ENCODE measurements at places on chromosomes 5 and 9. TPM values are rescaled to one million over a fixed set of nuclear protein-coding genes. Genes with fewer than 3 reads are reported as not detected.

DNA sequence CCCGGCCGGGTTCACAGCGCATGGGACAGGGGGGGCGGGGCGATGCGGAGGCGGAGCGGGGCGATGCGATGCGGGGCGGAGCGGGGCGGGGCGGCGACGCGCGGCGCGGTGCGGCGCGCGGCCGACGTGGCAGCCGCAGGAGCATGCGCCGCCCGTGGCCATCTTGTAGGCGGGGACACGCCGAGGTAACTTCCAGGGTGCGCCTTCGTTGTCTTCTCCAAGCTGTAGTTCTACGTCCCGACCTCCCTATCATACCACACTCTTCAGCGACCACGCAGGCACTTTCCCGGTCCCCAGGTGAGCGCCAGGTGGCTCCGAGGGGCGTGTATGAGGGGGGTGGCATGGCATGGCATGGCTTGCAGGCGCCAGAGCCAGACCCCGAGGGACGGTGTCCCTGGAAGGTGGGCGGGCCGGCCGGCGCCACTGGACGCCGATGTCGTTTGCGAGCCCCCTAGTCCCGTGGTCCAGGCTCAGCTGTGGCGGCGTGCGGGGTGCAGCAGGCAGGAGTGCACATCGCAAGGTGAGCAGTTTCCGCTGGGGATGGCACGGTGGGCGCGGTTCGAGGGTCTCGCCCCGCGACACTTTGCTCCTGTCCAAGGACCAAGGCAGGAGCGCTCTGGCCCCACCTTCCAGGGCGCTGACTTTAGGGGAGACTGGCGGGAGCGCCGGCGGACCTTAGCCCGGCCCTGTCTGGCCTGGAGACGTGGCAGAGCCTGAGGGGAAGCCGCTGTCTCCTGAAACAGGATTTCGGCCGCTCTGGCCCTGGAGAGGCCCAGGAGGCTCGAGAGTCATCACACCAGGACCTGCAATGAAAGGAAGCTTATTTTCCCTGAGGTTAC, at the start of gene PRRC1:
Gene PRRC1, plus strand, starts transcription at position 161 of the 839 bp plus-strand sequence. CDS start 5,840 bp downstream, outside the sequence.
- DNase-seq: peak; percentile 46

DNA sequence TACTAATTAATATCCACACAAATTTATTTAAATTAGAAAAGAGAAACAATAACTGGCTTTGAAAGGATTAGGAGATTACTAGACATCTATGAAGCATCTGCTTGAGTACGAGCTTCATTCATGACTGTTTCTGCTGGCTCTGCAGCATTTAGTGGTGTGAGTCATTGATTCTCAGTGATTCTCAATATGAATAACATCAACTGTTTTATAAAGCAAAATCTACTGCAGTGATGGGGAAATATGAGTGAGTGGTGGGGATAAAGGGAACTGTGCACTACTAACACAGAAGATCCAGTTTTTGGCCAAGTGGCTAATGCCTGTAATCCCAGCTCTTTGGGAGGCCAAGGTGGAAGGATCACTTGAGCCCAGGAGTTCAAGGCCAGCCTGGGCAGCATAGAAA, 8.4 kb downstream of the FNBP1 start:
- DNase-seq: no peak

DNA sequence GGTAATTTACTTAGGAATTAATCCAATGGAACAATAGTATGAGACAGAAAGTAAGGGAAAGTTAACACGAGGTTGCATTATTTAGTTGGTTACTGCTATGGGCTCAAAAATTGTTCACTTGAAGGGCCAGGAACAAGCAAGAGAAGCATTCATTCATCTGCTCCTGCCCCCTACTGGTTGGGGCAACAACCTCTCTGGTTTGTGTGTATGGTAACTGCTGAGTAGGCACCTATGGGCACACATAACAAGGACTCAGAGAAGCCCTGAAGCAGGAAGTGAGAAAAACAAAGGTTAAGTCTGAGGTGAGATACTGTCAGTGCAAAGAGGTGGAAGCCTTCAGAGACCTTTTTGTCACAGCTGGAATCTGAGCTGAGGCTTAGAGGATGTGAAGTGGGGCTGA, 34.4 kb upstream of the RANBP6 start:
- no peak for DNase-seq

DNA sequence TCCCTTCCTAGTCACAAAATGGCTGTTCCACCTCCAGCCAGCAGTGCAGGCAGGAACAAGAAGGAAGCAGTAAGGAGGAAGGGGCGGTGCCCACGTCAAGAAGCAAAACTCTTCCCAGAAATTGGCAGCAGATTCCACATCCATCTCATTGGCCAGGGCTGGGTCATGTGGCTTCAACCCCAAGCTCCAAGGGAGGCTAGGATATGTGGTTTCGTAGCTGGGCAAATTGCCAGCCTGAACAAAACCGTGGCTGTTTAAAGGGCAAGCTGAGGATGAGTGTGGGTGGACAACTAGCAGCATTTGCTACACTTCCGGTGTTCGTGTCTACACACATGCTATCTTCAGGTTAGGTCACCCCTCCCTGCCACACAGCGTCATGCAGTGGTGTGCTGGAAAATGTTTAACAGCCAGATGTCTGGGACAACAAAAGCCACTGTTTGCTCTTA, 92.1 kb upstream of the MAP1B start:
- DNase-seq: no peak

GRCh38 chr5:33737284-33737683, 154.5 kb downstream of the ADAMTS12 start:
- no peak for DNase-seq

DNA sequence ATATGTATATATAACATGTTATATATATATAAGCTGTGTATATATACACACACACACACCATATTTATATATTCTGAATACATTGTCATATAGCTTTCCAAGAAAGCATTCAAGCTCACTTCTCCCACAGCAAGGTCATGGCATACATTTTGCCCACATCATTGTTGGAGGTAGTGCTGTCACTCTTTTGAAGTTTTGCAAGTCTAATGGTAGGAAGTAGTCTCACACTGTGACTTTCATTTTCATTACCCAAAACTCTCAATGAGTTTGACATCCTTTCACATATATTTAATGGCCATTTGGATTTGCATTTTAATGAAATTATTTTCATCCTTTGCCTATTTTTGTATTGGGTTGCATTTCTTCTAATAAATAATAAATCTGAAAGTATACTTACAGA, 59.8 kb upstream of the COX7C start:
- no peak for DNase-seq

DNA sequence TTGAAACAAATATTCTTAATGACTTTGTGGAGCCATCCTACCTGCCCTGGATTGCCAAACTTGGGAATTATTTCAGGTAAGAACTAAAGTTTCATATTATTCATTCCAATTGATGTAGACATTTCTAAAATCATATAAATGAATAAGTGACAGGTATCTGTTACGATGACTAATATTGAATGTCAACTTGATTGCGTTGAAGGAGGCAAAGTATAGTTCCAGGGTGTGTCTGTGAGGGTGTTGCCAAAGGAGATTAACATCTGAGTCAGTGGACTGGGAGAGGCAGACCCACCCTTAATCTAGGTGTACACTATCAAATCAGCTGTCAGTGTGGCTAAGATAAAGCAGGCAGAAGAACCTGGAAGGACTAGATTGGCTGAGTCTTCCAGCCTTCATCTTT, 1688.4 kb upstream of the CDH9 start:
- DNase-seq: no peak

GRCh38 chr9:122016744-122017143, 76.4 kb downstream of the TTLL11 start:
- no peak for DNase-seq

DNA sequence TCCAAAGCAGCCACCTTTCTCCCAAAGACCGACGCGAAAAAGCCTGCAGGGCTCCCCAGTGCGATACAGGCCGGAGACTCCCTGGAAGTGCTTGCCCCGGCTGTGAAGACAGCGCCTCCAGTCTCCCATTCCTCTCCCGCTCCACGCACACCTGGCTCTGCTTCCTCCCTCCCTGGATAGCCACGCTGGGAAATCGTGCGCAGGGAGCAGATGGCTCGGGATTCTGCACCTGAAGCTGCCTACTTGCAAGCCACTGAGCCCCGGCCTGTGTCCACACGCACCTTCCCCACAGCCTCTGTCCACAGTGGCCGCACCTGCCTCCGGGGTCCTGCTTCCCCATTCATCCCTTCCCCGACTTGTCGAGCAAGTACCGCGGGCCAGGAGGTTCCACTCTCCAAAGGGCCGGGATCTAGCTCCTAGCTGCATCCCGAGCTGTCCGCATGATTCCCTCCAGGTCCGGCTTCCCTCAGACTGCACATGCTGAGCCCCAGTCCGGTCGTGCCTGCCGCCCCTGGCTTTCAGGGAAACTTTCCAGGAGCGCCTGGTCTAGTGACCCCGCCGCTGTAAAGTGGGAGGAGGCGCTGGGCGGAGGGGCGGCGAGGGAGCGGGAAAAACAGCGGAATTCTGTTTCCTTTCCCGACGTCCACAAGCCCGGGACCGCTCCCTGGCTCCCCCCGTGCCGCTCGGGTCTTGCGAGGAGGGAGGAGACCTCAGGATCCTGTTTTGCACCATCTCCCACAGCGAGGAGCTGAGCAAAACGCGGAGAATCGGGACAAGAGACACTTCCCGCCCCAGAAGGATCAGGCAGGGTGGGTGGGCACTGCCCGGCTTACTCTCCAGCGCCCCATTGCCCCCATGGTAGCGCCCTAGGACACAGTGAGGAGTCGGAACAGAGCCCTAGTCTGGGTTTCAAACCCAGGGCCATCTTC, 2.0 kb downstream of the SEMA6A start:
- no peak for DNase-seq

- DNase-seq: no peak
Measured at GRCh38 chr9:138007566-138007917, 130.0 kb downstream of the CACNA1B start.

DNA sequence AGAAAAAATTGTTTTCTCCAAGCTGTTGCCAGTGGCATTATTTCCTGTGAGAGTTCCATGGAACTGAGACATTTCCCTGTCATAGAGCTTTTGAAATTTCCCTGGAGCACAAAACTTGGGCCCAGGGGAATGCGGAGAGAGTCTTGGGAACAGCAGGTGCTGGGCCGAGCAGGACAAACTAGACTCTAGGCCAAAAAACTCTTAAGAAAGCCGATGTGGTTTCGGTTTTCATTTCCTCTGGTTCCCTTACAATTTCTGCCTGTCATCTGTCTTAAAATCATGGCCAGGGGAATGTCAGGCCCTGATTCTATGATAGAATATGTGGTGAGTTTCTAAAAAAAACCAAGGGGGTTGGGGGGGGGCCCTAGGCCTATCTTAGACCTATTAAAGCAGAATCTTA, 4.6 kb downstream of the SLC35A4 start:
- no peak for DNase-seq

DNA sequence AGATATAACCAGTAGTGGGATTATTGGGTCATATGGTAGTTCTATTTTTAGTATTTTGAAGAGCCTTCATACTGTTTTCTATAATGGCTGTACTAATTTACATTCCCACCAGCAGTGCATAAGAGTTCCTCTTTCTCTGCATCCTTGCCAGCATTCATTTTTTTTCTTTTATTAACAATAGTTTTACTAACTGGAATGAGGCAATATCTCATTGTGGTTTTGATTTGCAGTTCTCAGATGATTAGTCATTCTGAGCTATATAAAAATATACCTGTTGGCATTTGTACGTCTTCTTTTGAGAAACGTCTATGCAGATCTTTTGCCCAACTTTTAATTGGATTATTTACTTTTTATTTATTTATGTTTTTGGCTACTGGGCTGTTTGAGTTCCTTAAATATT, 1579.3 kb upstream of the CDH6 start:
- no peak for DNase-seq

DNA sequence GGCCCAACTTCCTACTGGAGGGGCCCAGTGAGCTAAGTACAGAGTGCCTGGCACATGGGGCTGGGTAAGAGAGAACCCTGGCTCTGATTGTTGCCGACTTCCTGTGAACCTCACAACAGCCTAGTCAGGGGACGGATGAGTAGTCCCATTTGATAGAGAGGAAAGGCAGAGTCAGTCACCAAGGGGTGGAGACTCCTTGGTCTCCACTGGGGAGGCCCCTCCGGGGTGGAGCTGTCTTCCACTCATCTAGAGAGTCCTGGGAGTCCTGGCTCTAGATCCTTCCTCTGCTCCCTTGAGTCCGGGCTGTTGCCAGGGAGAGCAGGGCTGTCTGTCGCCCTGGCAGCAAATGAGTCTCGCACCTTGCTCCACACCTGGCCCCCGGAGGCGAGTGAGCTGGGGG, 8.0 kb downstream of the GRK6 start:
- DNase-seq: no peak

The PPP3R2 gene
- not detected for total RNA-seq

The CDH10 gene
- not detected for total RNA-seq

The PCDHGA10 gene
- 6.8 TPM for total RNA-seq

The COL15A1 gene
- 21.8 TPM for total RNA-seq

The ENHO gene
- total RNA-seq: not detected
